ENCODE measurements at places on chromosomes 3 and 15.

GRCh38 chr3:190531406-190531805 is 17.5 kb downstream of the IL1RAP start:
- DNase-seq, result no peak

DNA sequence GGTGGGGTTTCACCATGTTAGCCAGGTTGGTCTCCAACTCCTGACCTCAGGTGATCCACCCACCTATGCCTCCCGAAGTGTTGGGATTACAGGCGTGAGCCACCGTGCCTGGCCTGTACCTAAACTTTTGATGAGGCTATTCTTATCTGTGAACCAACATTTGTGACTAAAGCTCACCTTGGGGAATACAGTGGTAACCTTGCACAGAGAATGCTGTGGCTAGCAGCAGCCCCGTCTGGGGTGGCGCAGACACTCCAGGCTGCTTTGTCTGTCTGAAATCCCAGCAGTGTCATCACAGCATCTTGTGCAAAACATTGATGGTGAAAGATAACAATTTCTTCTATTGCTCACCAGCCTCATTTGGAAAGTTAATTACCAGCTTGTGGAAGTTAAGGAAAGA is 58.9 kb downstream of the CMTM8 start:
- DNase-seq, result no peak

GRCh38 chr3:186915806-186916796 is 14.2 kb upstream of the ST6GAL1 start:
- DNase-seq, result no peak

GRCh38 chr3:73453666-73454065 is 171.1 kb downstream of the PDZRN3 start:
- DNase-seq, result no peak

DNA sequence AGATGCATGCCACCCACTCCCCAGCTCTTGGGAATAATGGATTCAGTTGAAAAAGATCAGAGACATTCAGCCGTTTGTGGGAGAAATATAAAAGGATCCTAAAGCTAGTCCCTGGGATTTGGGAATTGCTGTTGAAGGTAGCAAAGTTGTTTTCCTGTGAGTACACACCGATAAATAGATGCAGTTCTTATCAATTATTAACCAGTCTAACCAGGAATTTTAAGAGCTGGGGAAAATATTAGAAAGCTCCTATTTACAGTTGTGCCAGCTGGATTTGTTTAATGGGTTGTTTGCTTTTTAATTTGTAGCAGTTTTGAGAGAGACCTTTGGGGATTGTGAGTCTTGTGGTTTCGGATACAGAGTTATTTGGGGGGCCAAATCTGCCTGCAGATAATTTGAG is 44.2 kb upstream of the SKOR1 start:
- no peak for DNase-seq

GRCh38 chr3:50241713-50242380 is 5.8 kb downstream of the GNAI2 start:
- no peak for DNase-seq

GRCh38 chr15:66917904-66918448 is 147.4 kb upstream of the SMAD3 start:
- no peak for DNase-seq

DNA sequence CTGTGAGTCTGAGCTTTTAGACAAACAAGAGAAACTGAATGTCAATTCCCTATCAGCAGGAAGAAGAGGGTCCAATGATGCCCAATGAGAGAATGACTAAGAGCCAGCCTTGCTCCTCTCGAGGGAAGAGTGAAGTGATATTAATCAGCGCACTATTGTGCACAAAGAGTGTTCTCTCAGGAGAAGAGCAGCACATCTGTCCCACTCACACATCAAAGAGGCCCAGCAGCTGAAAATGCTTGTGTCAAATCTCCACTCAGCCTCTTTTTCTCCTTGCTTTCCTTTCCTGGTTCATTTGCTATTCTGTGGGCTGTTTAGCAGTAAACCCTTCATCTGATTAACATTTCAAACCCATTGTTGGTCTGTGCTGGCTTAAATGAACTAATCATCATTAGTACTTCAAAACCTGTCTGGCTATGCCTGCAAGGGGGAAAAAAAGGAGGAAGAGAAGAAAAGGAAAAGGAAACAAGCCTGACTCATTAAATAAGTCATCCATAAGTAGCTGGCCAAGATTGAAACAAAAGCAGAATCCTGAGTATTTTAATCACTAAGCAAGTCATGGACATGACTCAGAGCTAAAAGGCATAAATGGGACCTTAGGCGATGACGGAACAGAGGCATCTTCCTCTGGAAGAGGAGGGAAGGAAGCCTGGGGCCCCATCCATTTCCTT is 912.7 kb downstream of the TUSC7 start:
- DNase-seq, result no peak

DNA sequence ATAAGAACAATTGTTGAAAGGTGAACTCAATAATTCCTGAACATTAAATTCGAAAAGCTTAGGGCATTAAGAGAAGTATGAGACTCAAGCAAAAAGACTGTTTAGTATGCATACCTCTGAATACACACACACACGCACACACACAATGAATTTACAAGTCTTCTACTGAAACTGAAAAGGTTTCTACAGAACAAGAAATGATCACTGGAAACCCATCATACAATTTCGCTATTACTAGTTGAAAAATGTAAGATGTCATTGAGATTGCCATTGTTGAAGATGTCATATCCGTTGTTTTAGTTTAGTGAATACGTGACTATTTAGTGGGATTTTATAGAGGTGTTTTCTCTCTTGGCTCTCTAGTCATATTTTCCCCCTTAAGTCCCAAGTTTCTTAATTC is 106.8 kb downstream of the FOXB1 start:
- DNase-seq, result no peak

GRCh38 chr3:85170646-85171045 is 211.9 kb downstream of the CADM2 start:
- no peak for DNase-seq

- DNase-seq, result no peak
These were observed 165.1 kb upstream of the COL8A1 start for GRCh38 chr3:99473321-99473751.

DNA sequence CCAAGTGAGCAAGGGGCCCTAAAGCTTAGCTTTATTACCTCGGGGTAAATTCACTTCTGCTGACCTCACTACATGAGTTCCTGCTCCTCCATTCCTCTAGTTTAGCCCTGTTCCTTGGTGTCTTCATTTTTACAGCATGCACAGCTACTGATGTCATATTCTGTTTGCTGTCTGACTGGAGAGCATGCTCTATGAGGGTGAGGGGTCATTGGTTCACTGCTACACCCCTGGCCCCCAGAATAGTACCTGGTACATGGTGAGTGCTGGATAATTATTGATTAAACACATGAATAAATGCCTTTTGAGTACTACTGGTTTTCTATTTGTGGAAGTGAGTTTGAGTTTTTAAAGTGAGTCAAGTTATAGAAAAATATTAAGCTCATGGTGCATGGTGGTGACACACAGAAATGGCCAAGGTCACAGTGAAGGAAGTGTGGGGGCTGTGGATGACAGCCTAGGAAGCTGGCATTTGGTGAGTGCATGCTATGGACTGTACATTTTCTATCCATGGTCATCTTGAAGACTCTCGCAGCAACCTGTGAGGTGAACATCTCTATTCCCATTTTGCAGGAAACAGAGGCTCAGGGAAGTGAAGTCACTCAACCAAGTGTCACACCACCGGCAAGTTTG is 34.0 kb downstream of the RPLP1 start:
- no peak for DNase-seq

- no peak for DNase-seq
These were observed 36.3 kb downstream of the SLITRK3 start for GRCh38 chr3:165159760-165160421.

- no peak for DNase-seq
These were observed 347.8 kb downstream of the MFSD1 start for GRCh38 chr3:159149633-159150032.

DNA sequence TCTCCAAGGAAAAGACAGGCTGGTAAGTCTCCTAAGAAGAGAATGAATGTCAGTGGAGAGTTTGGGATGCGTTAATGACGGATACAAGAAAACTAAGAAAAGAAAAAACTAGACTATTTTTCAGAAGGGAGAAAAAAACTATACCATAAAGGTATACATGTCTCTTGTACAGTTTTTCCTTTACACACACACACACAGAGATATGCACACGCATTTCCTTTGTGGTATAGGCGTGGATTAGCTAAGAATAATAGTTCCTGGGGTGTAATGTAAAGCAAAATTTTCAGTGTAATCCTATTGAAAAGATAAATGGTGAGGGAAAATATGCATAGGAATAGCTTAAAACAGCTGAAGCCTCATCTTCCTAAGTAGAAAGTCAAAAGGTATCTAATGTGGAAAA is 36.3 kb downstream of the GABPB1 start:
- no peak for DNase-seq

DNA sequence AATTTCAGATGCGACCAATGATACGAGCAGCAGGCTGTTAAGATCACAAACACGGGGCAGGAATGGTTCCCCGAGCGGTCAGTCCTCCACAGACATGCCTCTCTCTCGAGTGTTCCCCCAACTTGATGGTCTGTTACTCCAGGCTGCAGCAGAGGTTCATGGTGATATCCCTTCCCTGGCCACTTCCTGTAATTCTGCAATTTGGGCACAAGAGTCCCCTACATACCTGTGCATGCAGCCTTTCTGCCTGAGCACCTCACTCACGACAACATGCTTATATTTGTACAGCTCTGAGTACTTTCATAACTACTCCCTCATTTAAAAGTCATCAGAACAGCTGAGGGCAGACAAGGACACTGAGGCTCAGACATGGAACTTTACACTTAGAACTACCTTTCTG is 408.1 kb upstream of the NR2F2 start:
- DNase-seq, result peak; percentile 13

DNA sequence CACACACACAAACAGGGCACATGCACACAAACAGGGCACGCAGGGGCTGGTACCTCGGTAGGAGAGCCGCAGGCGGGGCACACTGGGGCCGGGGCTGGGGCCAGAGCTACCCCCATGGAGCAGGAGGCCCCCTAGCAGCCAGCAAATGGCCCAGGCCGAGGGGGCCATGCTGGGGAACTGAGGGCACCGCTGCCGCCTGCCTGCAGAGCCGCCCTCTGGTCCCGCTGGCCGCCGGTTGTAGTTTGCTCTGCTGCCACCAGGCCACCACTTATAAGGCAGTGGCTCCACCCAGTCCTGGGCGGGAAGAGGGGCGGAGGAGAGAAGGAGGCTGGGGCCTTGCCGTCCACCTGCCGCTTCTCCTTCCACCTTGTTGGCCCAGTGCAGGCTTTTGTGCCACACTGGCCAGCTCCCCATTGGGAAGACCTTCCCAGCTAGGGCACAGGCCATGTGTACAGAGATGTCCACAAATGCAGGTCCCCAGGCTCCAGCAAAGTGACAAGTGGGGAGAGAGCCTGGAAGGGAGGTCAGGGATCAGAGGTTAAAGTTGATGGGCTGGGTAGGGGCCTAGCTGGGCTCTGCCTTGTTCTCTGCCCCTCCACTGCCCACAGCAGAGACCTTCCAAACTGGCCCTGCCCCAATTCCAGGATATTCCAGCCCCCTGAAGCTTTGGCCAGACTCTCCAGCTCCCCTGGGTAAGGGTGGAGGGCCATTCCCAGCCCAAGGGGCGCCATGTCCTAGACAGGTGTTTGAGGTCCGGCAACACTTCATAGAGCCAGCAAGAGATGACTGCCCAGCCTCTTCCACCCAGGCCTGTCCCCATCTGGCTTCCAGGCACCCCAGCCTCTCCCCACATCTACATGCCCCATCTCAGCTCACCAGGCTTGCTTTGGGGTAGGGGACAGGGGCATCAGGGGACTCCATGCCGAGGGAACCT is at the start of gene SEMA3G:
Gene SEMA3G, minus strand, starts transcription at position 244 of the 934 bp plus-strand sequence. Its CDS starts 76 bp downstream, at position 168.
- DNase-seq, result peak; percentile 76

- DNase-seq, result no peak
These were observed 145.7 kb upstream of the KCNH8 start for GRCh38 chr3:19002606-19003005.

DNA sequence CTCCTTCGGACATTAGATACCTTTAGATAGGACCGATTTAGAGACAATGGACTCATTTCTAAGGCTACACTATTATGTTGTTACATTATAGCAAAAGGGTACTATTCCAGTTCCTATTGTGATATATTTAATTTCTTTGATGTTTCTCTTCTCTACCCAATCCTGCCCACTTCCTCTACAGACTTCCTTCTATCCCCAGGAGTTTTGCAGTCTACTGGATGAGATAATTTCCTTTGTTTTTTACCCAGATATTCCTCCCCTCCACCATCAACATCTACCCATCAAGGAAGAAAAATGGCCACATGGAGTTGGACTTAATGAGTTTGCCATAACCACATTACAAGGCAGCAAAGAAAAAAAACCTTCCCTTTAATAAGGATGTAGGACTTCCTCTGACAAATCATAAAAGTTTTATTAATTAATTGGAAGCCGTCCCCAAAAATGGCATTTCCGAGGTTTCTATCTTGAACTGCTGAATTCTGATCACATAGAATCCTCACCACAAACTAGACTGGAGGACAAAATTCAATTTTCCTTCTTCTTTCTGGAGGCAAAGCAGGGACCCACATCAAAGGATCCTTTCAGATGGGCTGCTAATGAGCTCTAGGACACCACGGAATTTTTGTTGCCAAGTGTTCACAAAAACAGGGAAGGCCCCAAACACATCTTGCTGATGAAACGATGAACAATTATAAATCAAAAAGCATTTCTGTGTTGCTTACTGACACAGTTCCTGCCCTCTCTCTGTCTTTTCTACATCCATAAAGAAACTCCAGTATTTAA is 33.4 kb downstream of the FRMD4B start:
- DNase-seq, result no peak

- no peak for DNase-seq
These were observed 46.9 kb downstream of the NR1D2 start for GRCh38 chr3:23991683-23992628.
